Smooth muscle cell of the brain vasculature (primary cell): ENCODE measurements at places on chromosomes 4 and X.

- no peak for DNase-seq
These were observed 46.5 kb downstream of the HADH start for GRCh38 chr4:108036213-108036612.

DNA sequence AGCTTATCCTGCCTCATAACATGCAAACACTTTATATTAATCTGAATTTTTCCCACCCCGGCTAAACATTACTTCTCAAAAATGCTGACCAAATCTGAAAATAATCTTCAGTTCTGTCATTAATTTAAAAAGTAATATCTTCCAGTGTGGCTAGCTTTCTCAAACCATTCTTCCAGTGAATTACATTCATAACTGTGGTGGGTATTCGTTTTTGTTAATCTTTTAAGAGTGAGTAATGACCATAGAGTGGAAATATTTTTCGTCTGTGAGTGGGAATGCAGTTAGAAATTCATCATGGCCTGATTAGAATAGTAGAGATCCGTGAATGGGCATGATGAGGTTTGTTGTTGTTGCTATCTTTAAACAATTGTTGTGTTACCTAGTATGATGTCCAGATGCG is 138.6 kb upstream of the SFRP2 start:
- no peak for DNase-seq

DNA sequence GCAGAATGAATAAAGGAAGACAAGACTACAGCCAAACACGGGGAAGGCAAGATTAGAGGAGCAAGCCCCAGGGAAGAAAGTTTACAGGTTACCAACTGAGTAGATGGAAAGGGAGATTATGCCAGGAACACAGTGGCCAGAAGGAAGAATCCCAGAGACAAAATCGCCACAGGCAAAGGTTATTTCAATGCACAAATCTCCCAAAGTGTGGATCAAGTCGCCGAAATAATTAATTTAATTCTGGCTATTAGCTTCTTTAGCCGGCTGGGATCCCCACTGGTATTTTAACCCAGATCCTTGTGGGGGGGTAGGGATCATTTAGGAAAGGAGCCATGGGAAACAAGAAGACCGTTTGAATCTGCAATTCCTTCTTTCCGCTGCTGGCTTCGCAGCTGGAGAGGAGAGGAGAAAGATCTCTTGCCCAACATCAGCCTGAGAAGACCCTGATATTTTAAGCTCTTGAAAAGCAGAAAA is 171.0 kb downstream of the DHX15 start:
- no peak for DNase-seq

GRCh38 chrX:119015407-119016237 is 41.2 kb downstream of the LONRF3 start:
- DNase-seq: peak; percentile 4

DNA sequence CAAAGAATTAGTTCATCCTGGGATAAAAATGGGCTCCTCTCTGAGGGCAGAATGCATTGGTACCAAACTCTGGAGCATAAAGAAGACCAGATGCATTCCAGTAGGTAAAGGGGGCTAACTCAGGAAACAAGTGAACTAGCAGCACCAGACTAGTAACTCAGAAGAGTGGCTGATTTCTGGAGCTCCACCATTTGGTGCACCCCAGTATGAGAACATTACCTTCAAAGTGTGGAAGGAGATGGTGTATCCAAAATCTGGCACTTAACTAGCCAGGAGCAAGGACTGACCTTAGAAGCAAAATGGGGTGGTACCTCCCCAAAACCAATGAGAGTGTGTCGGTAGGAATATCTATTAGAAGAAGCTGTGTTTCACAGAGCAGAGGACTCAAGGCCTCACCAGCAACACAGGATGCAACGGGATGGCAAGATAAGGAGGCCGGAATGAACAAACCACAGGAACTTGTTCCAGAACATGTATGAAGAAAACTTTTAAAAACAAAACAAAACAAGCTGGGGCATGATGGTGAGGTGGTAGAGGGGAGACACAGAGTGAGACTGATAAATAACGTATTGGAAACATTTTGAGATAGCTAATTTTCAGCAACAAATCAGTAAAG is 142.3 kb downstream of the INPP4B start:
- no peak for DNase-seq

DNA sequence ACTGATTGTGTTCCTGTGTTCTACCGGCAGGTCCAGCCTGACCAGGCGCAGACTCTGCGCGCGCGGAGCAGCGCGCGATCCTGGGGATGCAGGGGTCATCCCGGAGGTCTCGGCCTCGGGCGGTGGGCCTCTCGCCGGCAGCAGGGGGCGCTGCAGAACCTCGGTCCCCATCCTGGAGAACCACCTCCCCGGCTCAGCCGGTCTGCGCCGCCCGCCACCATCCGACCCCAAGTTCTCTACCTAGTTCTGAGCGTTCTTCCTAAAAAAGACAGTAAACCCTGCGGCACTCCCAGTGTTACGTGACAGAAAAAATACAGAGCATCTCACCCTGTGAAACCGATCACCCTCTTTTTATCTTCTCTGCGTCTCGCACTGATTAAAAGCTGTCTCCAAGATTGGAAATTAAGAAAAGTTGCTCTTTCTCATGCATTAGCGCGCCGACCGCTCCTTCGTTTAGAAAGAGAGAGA is 1.6 kb downstream of the TRPC3 start:
- DNase-seq: peak; percentile 33

DNA sequence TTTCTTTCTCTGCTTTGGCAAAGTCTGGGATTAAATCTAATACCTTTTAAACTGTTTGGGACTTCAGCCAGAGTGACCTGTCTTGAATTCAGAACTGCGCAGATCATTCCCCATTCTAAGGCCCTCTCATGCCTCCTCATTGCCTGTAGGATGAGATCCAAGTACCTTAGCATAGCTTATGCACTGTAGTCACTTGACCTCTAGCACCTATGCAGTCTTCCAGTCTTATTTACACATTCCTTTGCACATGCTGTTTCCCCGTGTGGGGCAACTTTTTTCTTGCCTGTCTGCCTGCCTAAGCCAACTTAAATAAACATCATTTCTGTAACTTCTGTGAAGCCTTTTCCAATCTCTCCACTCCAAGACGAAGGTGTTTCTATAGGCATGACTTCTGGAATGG is 68.4 kb downstream of the AR start:
- DNase-seq: no peak

DNA sequence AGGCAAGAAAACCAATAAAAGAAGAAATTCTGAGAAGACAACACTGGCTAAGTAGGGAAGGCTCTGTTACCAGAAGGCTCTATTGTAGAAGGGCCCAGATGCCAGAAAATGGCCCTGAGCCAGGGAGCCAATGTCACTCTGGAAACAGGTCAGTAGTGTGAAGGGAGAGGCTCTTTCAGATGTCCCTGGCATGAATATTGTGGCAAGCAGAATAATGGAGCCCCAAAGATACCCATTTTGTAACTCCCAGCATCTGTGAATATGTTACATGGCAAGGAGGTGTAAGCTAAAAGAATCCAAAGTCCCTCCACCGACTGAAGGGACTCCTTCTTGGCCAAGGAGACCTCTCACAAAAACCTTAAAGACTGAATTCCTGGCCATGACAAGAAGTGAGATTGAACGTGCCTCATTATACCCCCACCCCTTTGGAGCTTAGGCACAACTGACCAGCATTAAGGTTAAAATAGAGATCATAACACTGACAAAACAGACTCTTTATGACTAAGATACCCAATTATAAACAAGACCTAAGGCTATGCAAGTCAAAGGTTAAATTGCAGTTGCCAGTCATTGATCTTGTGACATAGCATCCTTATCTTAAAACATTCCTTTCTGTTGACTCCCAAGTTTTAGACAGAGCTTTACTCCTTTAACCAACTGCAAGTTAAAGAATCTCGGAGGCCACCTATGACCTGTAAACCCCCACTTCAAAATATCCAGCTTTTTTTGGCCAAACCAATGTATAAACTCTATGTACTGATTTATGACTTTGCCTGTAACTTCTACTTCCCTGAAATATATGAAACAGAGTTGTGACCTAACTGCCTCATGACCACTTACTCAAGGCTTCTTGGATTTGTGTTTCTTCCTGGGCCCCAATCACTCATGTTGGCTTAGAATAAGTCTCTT is 42.2 kb upstream of the SMIM10 start:
- DNase-seq: no peak

DNA sequence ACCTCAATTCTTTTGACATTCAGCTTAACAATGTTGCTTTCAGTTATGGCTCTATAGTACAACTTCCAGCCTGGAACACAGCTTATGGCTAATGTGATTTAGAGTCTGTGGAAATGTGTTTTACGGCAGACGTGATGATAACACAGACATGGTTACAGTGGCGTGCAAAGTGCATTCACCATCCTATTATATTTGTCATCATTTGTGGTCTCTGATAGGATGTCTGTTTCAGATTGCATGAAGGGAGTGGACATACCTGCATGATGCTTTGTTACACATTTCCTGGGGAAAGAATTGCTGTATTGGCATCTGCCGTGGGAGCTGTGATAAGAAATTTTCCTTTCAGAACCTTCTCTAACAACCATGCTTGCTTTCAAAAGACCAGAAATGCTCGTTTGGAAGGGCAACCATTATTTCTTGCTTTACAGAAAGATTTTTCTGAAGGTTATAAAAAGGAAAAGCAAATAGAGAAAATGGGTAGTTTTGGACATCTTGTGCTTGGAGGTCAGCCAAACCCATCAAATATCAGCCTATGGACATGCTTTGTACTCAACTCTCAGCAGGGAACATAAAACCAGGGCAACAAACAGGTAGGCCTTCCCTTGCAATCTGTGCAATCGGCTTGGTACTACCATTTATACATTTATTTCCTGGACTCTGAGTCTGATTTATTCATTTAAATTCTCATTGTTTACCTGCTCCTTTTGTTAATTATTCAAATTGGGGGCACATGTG is 273.9 kb downstream of the TLL1 start:
- DNase-seq: no peak

- no peak for DNase-seq
These were observed 863.2 kb downstream of the TRIML1 start for GRCh38 chr4:189002475-189002874.

DNA sequence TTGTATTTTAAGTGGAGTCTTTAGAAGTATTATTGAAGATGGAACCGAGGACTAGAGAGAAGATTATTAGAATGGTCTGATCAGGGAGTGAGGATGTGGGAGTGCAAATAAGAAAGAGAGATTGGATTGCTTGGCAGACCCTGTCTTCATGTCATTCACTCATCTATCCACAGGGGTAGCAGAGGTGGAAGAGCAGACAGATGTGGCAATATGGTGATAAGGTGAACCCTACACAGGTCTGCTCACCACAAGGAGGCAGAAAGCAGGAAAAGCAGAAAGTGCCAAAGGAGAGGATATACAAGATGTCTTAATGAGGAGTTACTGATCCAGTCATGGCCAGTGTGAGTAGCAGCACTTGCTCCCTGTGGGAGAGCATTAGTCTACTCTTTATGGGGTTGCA is 129.4 kb downstream of the MAGEE2 start:
- DNase-seq: no peak

DNA sequence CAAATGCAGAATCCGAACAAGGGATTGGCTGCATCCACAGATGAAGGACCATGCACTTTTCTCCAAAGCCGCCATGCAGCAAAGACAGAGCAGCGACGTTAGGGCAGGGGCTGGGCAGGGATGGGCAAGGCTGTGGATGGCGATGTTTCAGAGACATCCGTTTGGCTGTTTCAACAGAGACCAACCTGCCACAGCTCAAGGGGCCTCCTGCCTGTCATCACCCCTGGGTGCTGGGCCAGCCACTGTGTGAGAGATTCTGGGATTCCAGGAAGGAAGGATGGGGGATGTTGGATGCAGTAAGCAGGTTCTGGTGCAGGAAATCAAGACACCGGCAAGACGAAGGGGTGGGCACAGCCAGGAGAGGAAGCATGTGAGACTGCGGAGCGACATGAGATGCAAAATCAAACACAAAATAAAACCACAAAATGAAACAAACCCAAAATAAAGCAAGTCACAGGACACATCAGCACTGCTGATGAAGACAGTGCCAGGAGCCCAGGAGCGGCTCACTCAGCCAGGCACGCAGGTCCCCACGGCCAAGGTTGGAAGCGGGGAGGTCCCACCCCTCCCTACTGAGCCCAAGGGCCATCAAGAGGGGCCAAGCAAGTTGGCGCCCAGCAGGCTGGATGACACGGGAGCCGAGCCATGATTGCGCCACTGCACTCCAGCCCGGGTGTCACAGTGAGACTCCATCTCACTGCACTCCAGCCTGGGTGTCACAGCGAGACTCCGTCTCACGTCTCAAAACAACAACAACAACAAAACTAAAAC is 68.1 kb downstream of the FAM53A start:
- DNase-seq: no peak

GRCh38 chrX:57156397-57157049 is 19.3 kb upstream of the SPIN2A start:
- peak; percentile 1 for DNase-seq

DNA sequence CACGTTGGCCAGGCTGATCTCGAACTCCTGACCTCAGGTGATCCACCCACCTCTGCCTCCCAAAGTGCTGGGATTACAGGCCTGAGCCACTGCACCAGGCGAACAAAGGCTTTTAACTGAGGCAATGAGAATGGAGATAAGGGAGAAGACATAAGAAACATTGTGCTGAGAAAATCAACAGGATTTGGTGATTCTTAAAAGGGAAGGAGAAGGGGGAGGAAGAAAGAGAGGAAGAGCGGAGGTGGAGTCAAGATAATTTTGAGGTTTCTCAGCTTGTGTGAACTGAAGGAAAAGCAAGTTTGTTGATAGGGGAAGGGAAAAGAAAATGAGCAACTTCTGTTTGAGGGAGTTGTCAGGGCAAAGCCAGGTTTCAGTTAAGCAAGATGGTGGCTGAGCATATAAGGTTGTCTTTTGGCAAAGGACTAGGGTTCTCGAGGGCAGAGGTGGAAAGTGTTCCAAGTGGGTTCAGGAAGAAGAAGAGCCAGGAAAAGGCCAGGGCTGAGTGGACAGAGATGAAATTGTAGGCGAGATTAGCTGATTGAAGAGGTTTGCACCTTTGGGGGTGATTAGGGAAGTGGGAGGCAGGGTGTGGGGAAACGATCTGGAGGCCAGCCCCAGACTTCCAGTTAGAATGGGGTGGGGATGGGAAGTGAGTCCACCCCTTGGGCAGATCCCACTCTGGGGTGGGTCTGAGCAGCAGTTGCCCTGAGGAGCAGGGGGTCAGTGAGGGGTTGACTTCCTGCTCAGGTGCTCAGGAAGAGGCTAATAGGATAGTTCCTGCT is 7.8 kb downstream of the DOCK11 start:
- no peak for DNase-seq

- no peak for DNase-seq
These were observed 37.3 kb upstream of the CCNI start for GRCh38 chr4:77113069-77113468.

GRCh38 chr4:172858731-172859230 is 309.8 kb upstream of the GALNT7 start:
- no peak for DNase-seq
